Activated CD4-positive, alpha-beta T cell treated with anti-CD3 and anti-CD28 coated beads for 36 hours (primary cell): ENCODE measurements at places on chromosomes 2 and 18.

GRCh38 chr18:58754544-58755068, 83.3 kb downstream of the MALT1 start:
- H3K27me3 ChIP-seq: no peaks in the 10 kb centered on the region
- no peak overlapping the region for H3K4me3 ChIP-seq
- peaks cover 19% of the 10 kb centered on the region for H3K4me1 ChIP-seq
- peaks cover 13% of the 10 kb centered on the region for H3K36me3 ChIP-seq
- DNase-seq: no peak

- H3K27me3 ChIP-seq: no peaks in the 10 kb centered on the region
- H3K4me3 ChIP-seq: peak overlapping the region; percentile 97
- H3K27ac ChIP-seq: peak overlapping the region; percentile 89
- DNase-seq: no peak
- peaks cover 54% of the 10 kb centered on the region for H3K36me3 ChIP-seq
Observed at GRCh38 chr2:206158563-206159345, 490 bp downstream of the NDUFS1 start.

GRCh38 chr2:2795438-2796091, 464.5 kb upstream of the MYT1L start:
- no peak overlapping the region for H3K4me3 ChIP-seq
- DNase-seq: no peak
- H3K27ac ChIP-seq: no peak overlapping the region
- no peaks in the 10 kb centered on the region for H3K4me1 ChIP-seq

GRCh38 chr2:197958592-197959150, 154.3 kb downstream of the PLCL1 start:
- peaks cover 23% of the 10 kb centered on the region for H3K36me3 ChIP-seq
- peaks cover 53% of the 10 kb centered on the region for H3K4me1 ChIP-seq
- no peak overlapping the region for H3K27ac ChIP-seq
- no peak overlapping the region for H3K4me3 ChIP-seq
- no peaks in the 10 kb centered on the region for H3K27me3 ChIP-seq

- H3K4me1 ChIP-seq: no peaks in the 10 kb centered on the region
- no peaks in the 10 kb centered on the region for H3K27me3 ChIP-seq
- H3K36me3 ChIP-seq: no peaks in the 10 kb centered on the region
- DNase-seq: no peak
Observed at GRCh38 chr2:23414871-23415270, 29.9 kb downstream of the KLHL29 start.

DNA sequence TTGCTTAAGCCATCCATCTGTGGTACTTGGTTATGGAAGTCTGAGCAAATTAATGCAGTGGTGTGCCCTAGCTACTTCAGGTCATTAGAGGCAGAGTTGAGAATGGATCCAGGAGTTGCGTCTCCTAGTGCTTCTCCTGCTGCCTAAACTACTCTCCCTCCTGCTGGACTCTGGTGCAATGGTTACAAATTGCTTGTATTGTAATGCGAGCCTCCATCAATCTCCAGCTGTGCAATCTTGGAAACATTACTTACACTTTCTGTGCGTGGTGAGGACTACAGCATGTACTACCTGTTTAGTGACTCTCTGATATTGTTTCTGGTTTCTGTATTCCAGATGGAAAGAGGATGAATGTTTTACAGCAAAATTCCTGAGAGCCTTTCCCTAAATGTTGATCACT, 119.0 kb upstream of the CYRIA start:
- H3K27ac ChIP-seq: no peak overlapping the region
- H3K36me3 ChIP-seq: no peaks in the 10 kb centered on the region

- no peak for DNase-seq
- no peak overlapping the region for H3K27ac ChIP-seq
- no peaks in the 10 kb centered on the region for H3K4me1 ChIP-seq
Observed at GRCh38 chr2:30608643-30609042, 161.6 kb downstream of the LCLAT1 start.

DNA sequence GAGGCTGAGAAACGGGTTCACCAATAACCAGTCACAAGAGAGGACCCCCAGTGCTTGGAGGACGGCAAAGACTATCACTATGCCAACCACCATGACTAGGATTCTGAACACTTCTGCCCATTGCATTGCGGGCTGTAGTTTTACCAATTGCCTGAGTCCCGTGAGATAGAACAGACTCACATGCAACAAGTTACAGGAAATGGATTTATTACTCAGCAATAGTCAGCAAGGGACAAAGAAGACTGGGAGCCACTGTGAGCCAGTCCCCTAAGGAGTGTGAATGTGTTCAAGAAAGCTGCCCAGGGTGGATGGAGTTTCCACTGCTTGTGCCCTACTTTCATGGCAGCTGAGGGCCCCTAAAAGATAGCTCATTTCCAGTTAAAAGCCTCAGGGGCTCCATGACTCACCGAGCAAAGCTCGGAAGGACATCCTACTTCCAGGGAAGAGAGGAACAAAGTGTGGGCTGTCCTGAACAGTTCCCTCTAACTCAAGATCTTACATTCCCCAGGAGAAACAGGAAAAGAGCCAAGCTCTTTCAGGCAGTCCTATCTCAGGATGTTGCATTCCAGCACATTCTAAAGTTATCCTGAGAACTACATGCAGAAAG, 54.4 kb downstream of the SLC4A3 start:
- no peak for DNase-seq
- H3K27ac ChIP-seq: no peak overlapping the region
- H3K36me3 ChIP-seq: no peaks in the 10 kb centered on the region
- H3K4me3 ChIP-seq: no peak overlapping the region

GRCh38 chr2:200174433-200175216, 131.9 kb upstream of the SPATS2L start:
- DNase-seq: no peak
- H3K27ac ChIP-seq: no peak overlapping the region
- H3K36me3 ChIP-seq: no peaks in the 10 kb centered on the region

DNA sequence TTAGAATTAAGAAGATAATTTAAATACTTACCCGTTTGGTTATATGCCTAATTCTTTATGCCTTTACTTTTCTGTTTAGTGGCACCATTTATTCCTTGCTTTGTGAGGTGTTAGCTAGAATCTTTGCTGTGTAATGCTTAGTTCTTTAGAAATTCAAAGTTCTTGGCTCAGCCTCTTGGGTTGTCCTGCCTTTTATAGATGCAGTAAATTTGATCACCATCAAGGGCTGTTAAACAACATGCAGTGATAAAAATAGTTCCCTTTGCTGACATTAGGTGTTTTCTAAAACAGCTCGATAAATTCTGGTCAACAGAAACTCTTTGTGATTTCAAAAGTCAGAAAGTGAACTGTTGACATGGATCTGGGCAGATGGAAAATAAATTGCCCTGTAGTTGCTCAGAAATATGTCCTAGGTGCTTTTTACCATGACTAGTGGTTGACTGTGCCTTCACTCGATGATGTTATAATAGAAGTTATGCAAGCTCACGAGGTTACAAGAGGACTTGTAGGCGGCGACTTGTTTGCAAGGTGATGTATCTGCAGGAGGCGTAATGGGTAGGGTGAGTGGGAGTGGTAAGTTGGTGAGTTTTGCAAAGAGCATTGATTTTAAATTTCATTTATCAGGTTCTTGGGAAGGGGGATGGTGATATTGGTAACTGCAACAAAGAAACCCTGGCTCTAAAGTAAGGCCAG, 52.1 kb downstream of the LRRTM1 start:
- no peaks in the 10 kb centered on the region for H3K27me3 ChIP-seq
- no peak overlapping the region for H3K4me3 ChIP-seq
- no peak for DNase-seq

DNA sequence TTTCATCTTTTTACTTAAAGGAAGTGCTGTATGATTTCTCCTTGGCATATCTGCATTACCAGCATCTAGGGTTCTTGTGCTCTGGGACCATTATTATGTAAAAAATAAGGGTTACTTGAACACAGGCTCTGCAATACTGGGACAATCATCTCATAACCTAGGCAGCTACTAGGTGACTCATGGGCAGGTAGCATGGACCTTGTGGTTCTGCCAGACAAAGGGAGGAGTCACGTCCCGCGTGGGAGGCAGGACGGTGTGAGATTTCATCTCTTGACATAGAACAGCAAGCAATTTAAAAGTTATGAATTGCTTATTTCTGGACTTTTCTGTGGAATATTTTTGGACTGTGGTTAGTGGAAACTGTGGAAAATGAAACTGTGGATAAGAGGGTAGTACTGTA, 34.1 kb downstream of the ASAP2 start:
- H3K27ac ChIP-seq: no peak overlapping the region
- H3K4me1 ChIP-seq: no peaks in the 10 kb centered on the region
- H3K36me3 ChIP-seq: no peaks in the 10 kb centered on the region
- peak; percentile 45 for DNase-seq

- H3K4me3 ChIP-seq: no peak overlapping the region
- no peak for DNase-seq
- peaks cover 3% of the 10 kb centered on the region for H3K4me1 ChIP-seq
Observed at GRCh38 chr2:9939587-9940485, 11.7 kb upstream of the GRHL1 start.

GRCh38 chr2:122478771-122479170, 723.3 kb downstream of the TSN start:
- H3K36me3 ChIP-seq: no peaks in the 10 kb centered on the region
- no peak for DNase-seq

DNA sequence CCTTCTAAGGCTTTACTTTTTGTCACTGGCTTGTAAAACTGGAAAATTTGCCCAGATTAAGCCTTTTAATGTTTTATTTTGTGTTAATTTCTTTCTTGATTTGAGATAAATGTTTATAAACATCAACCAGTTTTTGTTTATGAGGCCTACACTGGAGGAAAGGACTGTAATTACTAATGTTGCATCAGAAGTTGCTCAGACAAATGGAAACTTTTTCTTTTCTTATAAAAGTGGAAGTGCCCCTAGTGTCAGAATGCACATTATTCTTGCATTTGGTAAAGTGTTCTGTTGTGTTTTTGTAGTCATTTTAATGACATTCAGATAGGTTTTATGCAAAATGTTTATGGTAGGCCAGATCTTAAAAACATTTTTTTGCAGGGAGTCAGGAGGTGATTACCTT, 25.3 kb downstream of the LCLAT1 start:
- DNase-seq: no peak
- no peak overlapping the region for H3K4me3 ChIP-seq
- peak overlapping the region; percentile 20 for H3K27ac ChIP-seq

- peaks cover 23% of the 10 kb centered on the region for H3K4me1 ChIP-seq
- no peaks in the 10 kb centered on the region for H3K27me3 ChIP-seq
- H3K27ac ChIP-seq: no peak overlapping the region
- DNase-seq: no peak
Observed at GRCh38 chr18:9594823-9595596, 19.3 kb downstream of the PPP4R1 start.

DNA sequence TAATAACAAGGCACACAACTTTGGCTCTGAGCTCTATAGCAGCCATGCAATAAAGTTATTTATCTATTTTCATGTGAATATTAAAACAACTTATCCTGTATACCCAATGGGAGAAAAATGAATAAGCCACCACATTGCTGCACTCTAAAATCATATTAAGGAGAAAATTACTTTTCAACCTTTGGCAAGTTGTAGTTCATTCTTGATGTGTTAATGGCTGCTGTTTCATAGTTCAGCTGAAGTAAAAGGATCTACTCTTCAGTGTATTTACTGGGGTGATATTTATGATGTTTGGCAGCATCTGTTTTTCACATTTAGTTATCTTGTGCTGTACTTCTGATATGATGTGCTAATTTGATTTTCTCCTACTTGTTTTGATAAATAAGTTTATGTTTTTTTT, 71.8 kb downstream of the TMEFF2 start:
- H3K4me3 ChIP-seq: no peak overlapping the region
- DNase-seq: no peak
- no peaks in the 10 kb centered on the region for H3K4me1 ChIP-seq
- no peak overlapping the region for H3K27ac ChIP-seq

GRCh38 chr2:217729421-217730053, 273.3 kb downstream of the TNS1 start:
- H3K27ac ChIP-seq: no peak overlapping the region
- H3K36me3 ChIP-seq: no peaks in the 10 kb centered on the region
- H3K4me3 ChIP-seq: no peak overlapping the region
- no peak for DNase-seq
- peaks cover 10% of the 10 kb centered on the region for H3K4me1 ChIP-seq
- peaks cover 3% of the 10 kb centered on the region for H3K27me3 ChIP-seq

DNA sequence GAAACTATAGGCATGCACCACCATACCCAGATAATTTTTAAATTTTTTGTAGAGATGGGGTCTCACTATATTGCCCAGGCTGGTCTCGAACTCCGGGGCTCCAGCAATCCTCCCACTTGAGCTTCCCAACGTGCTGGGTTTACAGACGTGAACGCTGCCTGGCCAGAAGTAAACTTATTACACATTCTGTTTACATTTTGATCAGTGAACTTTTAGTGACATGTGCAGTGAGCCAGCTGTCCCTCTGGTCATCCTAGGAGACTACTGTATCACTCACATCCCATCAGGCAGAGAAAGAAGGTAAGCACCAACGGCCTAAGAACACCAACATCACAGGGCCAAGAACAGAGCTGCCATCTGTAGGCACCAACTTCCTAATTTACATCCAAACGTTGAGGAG, 22.2 kb downstream of the NDUFA10 start:
- no peak overlapping the region for H3K27ac ChIP-seq
- no peaks in the 10 kb centered on the region for H3K27me3 ChIP-seq
- DNase-seq: no peak
- H3K4me1 ChIP-seq: no peaks in the 10 kb centered on the region
- peaks cover 50% of the 10 kb centered on the region for H3K36me3 ChIP-seq

GRCh38 chr2:16950436-16950835, 284.8 kb upstream of the CYRIA start:
- H3K36me3 ChIP-seq: no peaks in the 10 kb centered on the region
- H3K4me1 ChIP-seq: no peaks in the 10 kb centered on the region
- no peak for DNase-seq
- H3K27me3 ChIP-seq: no peaks in the 10 kb centered on the region
- no peak overlapping the region for H3K4me3 ChIP-seq

GRCh38 chr2:108536133-108536780, 2.0 kb downstream of the LIMS1 start:
- H3K4me1 ChIP-seq: peaks cover 34% of the 10 kb centered on the region
- no peak overlapping the region for H3K27ac ChIP-seq
- peak overlapping the region; percentile 89 for H3K4me3 ChIP-seq
- DNase-seq: no peak
- H3K36me3 ChIP-seq: peaks cover 8% of the 10 kb centered on the region

DNA sequence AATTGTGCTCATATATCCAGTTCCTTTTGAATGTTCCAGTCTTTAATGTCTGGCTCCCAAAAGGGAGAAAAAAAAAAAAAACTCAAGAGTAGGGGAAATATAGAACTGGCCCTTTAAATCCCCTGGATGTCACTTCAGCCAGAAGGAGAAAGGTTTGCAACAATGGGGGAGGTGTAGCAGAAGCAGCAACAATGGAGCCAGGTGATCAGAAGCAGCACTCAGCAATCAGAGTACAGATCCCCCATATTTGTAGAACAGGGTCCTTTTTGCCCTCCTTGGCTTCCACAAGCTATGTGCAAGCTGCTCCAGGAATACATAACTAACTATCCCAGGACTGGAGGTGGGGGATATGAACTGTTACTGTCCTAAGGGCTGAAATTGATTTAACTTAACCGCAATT, 25.8 kb upstream of the ZNF397 start:
- DNase-seq: no peak
- H3K4me3 ChIP-seq: no peak overlapping the region
- no peaks in the 10 kb centered on the region for H3K36me3 ChIP-seq
- no peaks in the 10 kb centered on the region for H3K27me3 ChIP-seq
- H3K27ac ChIP-seq: no peak overlapping the region

- peaks cover 2% of the 10 kb centered on the region for H3K36me3 ChIP-seq
- no peak overlapping the region for H3K27ac ChIP-seq
- H3K27me3 ChIP-seq: no peaks in the 10 kb centered on the region
- H3K4me3 ChIP-seq: no peak overlapping the region
- peaks cover 3% of the 10 kb centered on the region for H3K4me1 ChIP-seq
- DNase-seq: no peak
Observed at GRCh38 chr18:12428923-12429322, 21.2 kb downstream of the PRELID3A start.
